ENCODE measurements at places on chromosomes 1 and 21. TPM values are rescaled to one million over a fixed set of nuclear protein-coding genes. Genes with fewer than 3 reads are reported as not detected.

GRCh38 chr1:203028784-203029553 lies 2.7 kb downstream of the PPFIA4 start:
- H3K4me1 ChIP-seq, result peaks cover 6% of the 10 kb centered on the region
- no peaks in the 10 kb centered on the region for H3K27me3 ChIP-seq
- H3K27ac ChIP-seq, result no peak overlapping the region
- DNase-seq, result no peak

GRCh38 chr1:1943834-1944570 lies 24.9 kb upstream of the TMEM52 start:
- peak; percentile 70 for DNase-seq
- no peaks in the 10 kb centered on the region for H3K4me1 ChIP-seq
- no peaks in the 10 kb centered on the region for H3K27me3 ChIP-seq
- H3K36me3 ChIP-seq, result no peaks in the 10 kb centered on the region
- H3K4me3 ChIP-seq, result peak overlapping the region; percentile 58
- H3K27ac ChIP-seq, result no peak overlapping the region

DNA sequence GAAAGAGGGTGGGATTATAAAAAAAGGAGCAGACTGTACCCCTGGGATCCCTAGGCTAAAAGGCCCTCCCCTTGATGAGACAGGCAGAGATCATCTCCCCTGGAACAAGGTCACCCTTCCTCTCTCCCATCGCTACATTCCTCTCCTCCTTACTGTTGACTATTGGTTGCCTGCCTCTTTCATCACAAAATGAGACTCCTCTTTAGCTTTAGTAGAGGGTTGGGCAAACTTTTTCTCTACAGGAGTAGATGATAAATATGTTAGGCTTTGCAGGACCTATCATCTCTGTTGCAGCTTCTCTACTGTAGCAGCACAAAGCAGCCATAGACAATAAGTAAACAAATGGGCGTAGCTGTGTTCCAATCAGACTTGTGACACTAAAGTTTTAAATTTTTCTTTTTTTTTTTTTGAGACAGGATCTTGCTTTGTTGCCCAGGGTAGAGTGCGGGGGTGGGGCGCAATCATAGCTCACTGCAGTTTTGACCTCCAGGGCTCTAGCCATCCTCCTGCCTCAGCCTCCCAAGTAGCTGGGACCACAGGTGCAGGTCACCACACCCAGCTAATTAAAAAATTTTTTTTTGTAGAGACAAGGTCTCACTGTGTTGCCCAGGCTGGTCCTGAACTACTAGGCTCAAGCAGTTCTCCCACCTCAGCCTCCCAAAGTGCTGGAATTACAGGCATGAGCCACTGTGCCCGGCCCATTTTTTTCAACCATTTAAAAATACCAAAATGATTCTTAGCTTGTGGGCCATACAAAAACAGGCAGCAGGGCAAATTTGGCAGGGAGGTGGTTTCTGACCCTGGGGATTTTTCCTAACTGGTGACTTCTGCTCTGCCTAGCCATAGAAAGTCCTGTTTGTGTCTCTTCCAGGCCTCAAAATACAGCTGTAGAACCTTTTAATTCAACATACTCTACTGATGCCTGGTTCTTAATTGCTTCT lies 15.1 kb downstream of the MCL1 start:
- peaks cover 56% of the 10 kb centered on the region for H3K4me1 ChIP-seq
- H3K27ac ChIP-seq, result peak overlapping the region; percentile 95
- H3K27me3 ChIP-seq, result no peaks in the 10 kb centered on the region
- no peaks in the 10 kb centered on the region for H3K36me3 ChIP-seq

- DNase-seq, result no peak
- no peak overlapping the region for H3K4me3 ChIP-seq
- no peaks in the 10 kb centered on the region for H3K36me3 ChIP-seq
- H3K4me1 ChIP-seq, result peaks cover 5% of the 10 kb centered on the region
- H3K27ac ChIP-seq, result peak overlapping the region; percentile 40
- H3K27me3 ChIP-seq, result no peaks in the 10 kb centered on the region
These were observed 102.7 kb upstream of the CD55 start for GRCh38 chr1:207218512-207219362.

GRCh38 chr1:237568955-237569354 lies 321.8 kb downstream of the ZP4 start:
- no peaks in the 10 kb centered on the region for H3K27me3 ChIP-seq
- H3K27ac ChIP-seq, result no peak overlapping the region
- H3K36me3 ChIP-seq, result no peaks in the 10 kb centered on the region
- H3K4me3 ChIP-seq, result no peak overlapping the region

The LAX1 gene
- not detected for total RNA-seq

DNA sequence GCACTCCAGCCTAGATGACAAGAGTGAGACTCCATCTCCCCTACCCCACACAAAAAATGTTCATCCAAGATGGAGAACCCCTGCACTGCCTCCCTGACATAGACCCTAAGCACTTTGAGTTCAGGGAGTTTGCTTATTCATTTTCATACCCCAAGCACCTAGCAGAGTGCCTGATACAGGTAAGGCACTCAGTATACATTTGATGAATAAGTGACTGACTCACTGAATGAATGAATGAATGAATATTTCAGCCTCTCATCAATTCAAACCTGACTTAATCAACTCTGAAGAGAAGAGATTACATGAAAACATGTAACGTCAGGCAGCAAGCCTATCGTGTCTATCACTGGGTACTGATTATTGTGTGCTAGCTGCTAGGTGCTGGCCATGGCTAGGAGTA lies 121.3 kb upstream of the GADD45A start:
- H3K4me1 ChIP-seq, result peaks cover 19% of the 10 kb centered on the region
- no peak overlapping the region for H3K27ac ChIP-seq
- no peaks in the 10 kb centered on the region for H3K27me3 ChIP-seq
- no peak for DNase-seq
- no peak overlapping the region for H3K4me3 ChIP-seq
- H3K36me3 ChIP-seq, result no peaks in the 10 kb centered on the region

GRCh38 chr1:222138095-222138494 lies 396.2 kb upstream of the DUSP10 start:
- H3K27ac ChIP-seq, result no peak overlapping the region
- no peaks in the 10 kb centered on the region for H3K27me3 ChIP-seq
- H3K4me1 ChIP-seq, result no peaks in the 10 kb centered on the region
- no peak for DNase-seq
- H3K36me3 ChIP-seq, result no peaks in the 10 kb centered on the region

- no peak overlapping the region for H3K27ac ChIP-seq
- H3K4me3 ChIP-seq, result no peak overlapping the region
- peaks cover 18% of the 10 kb centered on the region for H3K4me1 ChIP-seq
- no peaks in the 10 kb centered on the region for H3K27me3 ChIP-seq
- no peak for DNase-seq
These were observed 318.6 kb upstream of the TMPRSS15 start for GRCh38 chr21:18722193-18722592.

The BLACAT1 gene
- 0.21 TPM for total RNA-seq

The OR6K3 gene
- not detected for total RNA-seq

The MPL gene
- total RNA-seq, result not detected

GRCh38 chr1:62689524-62689923 lies 1.3 kb upstream of the DOCK7 start:
- no peaks in the 10 kb centered on the region for H3K27me3 ChIP-seq
- H3K4me1 ChIP-seq, result peaks cover 13% of the 10 kb centered on the region
- H3K27ac ChIP-seq, result peak overlapping the region; percentile 55
- no peaks in the 10 kb centered on the region for H3K36me3 ChIP-seq

- no peak overlapping the region for H3K4me3 ChIP-seq
- H3K36me3 ChIP-seq, result no peaks in the 10 kb centered on the region
- DNase-seq, result no peak
- H3K4me1 ChIP-seq, result no peaks in the 10 kb centered on the region
- no peaks in the 10 kb centered on the region for H3K27me3 ChIP-seq
These were observed 116.4 kb upstream of the COP1 start for GRCh38 chr1:176323472-176323871.
